Astrocyte (in vitro differentiated cells and primary cell): ENCODE measurements at places on chromosomes 12 and 14. TPM values are rescaled to one million over a fixed set of nuclear protein-coding genes. Genes with fewer than 3 reads are reported as not detected.

DNA sequence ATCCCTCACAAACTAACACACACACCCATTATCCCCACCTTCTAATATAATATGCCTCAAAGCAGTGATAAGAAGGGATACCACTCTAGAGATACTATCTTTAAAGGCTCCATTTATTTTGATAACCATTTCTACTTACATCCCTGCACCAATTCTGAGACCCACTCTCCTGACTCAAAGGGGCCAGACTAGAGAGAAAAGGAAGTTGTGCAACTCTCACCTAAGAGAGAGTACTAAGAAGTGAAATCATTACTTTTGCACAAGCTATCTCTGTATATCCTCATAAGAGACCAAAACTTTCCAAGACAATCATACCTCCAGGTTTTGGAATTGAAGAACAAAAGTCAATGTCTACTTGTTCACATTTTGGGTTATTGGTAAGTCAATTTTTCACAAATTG lies 45.4 kb upstream of the USP15 start:
- H3K4me1 ChIP-seq: no peaks in the 10 kb centered on the region
- H3K4me3 ChIP-seq: no peak overlapping the region
- H3K27me3 ChIP-seq: no peaks in the 10 kb centered on the region

DNA sequence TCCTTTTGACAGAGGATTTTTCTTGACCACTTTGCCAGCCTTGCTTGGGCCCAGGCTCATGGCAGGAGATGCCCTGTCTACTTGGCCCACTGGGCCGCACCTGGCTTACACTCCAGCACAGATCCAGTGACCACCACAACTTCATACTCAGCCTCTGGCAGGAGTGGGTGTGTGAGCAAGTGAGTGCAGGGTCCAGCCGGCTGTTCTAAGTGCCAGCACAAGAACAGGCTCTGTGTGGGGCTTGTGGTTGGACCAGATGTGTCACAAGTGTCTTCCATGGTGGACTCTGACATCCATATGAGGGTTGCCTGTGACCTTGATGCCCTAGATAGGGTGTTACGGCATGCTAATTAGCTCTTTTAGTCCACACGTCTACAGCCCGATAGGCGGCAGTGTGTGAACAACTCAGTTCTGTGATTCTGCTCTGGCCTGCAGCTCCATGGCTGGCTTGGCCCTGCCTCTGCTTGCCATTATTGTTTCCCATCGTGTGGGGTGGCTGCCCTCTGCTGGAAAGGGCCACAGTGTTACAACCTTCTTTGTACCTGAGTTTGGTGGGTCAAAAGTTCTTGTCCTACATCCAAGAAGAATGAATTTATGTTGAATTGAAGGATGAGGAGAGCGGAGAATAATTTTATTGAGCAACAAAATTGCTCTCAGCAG lies 1089.1 kb downstream of the SLC6A15 start:
- H3K4me1 ChIP-seq: no peaks in the 10 kb centered on the region
- H3K36me3 ChIP-seq: no peaks in the 10 kb centered on the region
- no peak for DNase-seq
- no peak overlapping the region for H3K27ac ChIP-seq

The TBC1D30 gene
- 1.2 TPM in 2 replicates for total RNA-seq

The RBM23 gene
- 43.9 and 49.3 TPM in 2 replicates for total RNA-seq

The CLEC7A gene
- total RNA-seq: 1.1 and 1.4 TPM in 2 replicates
